ENCODE measurements at places on chromosomes 4 and X.

GRCh38 chr4:118177126-118177525 lies 142.8 kb downstream of the NDST3 start:
- H3K4me1 ChIP-seq, result peaks cover 25% of the 10 kb centered on the region
- H3K36me3 ChIP-seq, result no peaks in the 10 kb centered on the region
- no peaks in the 10 kb centered on the region for H3K27me3 ChIP-seq
- no peak overlapping the region for H3K4me3 ChIP-seq
- DNase-seq, result no peak
- no peak overlapping the region for H3K27ac ChIP-seq

GRCh38 chrX:40504801-40505605 lies 75.8 kb upstream of the ATP6AP2 start:
- H3K27me3 ChIP-seq, result no peaks in the 10 kb centered on the region
- DNase-seq, result no peak
- H3K27ac ChIP-seq, result no peak overlapping the region
- H3K36me3 ChIP-seq, result no peaks in the 10 kb centered on the region
- H3K4me1 ChIP-seq, result no peaks in the 10 kb centered on the region

DNA sequence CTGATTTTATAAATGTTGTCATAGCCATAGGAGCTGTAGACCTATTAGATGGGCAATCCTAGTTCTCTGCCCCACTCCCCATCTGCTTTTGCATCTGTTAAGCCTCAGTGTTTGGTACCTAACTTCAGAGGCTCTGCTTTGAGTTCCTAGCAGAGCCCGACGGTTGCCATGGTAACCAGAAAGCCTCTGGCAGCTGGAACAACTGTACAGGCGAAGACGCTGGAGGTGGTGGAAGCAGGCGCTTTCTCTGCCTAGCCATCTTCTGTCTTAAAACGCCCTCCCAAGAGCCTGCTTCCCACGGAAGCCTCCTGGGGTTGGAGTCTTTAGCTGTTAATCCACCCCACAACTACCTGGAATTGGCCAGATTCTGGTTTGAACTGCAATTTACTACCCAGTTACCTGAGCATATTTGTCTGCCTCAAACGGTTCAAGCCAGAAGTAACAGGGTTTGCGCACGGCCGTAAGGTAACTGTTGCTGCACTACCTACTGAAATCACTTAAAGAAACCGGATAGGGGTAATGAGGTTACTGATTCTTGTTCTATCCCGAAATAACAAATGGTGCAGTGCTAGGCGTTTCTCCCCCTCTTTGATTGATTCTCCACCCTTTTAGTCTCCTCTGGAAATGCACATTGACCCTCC lies 1.0 kb upstream of the GABRG1 start:
- H3K27me3 ChIP-seq, result no peaks in the 10 kb centered on the region
- no peak overlapping the region for H3K4me3 ChIP-seq
- DNase-seq, result no peak
- H3K27ac ChIP-seq, result no peak overlapping the region

GRCh38 chrX:46733226-46733625 lies 25.7 kb downstream of the SLC9A7 start:
- H3K27me3 ChIP-seq, result no peaks in the 10 kb centered on the region
- no peak for DNase-seq
- no peaks in the 10 kb centered on the region for H3K4me1 ChIP-seq
- no peaks in the 10 kb centered on the region for H3K36me3 ChIP-seq

- H3K27ac ChIP-seq, result no peak overlapping the region
- H3K36me3 ChIP-seq, result no peaks in the 10 kb centered on the region
- DNase-seq, result no peak
- H3K4me1 ChIP-seq, result no peaks in the 10 kb centered on the region
- H3K27me3 ChIP-seq, result no peaks in the 10 kb centered on the region
Measured at GRCh38 chr4:152708796-152709195, 29.0 kb upstream of the TMEM154 start.

- peak overlapping the region; percentile 24 for H3K27ac ChIP-seq
- peak; percentile 52 for DNase-seq
- H3K4me3 ChIP-seq, result peak overlapping the region; percentile 36
Measured at GRCh38 chr4:163544407-163545038, 50.0 kb downstream of the TMA16 start.

DNA sequence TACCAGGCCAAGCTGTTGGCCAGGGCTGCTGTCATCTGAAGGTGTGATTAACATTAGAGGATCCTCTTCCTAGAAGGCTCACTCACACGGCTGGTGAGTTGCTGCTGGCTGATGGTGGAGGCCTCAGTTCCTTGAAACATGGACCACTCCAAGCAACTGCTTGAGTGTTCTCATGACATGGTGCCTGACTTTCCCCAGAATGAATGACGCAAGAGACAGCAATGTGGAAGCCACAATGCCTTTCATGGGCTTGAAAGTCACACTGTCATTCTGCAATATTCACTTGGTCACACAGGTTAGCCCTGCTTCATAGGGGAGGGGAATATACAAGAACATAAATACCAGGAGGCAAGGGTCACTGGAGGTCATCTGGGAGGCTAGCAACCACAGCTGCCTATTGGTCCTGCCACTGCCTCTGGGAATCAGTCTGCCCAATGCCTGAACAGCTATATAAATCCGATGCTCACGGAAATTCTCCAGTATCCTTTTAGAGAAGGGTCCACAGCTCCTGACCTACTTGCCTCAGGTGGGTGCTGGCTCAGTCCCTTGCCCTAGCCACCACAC lies 97.1 kb upstream of the MAML3 start:
- H3K27ac ChIP-seq, result no peak overlapping the region
- H3K4me1 ChIP-seq, result peaks cover 8% of the 10 kb centered on the region
- H3K4me3 ChIP-seq, result no peak overlapping the region
- DNase-seq, result no peak
- H3K27me3 ChIP-seq, result no peaks in the 10 kb centered on the region
- H3K36me3 ChIP-seq, result no peaks in the 10 kb centered on the region

DNA sequence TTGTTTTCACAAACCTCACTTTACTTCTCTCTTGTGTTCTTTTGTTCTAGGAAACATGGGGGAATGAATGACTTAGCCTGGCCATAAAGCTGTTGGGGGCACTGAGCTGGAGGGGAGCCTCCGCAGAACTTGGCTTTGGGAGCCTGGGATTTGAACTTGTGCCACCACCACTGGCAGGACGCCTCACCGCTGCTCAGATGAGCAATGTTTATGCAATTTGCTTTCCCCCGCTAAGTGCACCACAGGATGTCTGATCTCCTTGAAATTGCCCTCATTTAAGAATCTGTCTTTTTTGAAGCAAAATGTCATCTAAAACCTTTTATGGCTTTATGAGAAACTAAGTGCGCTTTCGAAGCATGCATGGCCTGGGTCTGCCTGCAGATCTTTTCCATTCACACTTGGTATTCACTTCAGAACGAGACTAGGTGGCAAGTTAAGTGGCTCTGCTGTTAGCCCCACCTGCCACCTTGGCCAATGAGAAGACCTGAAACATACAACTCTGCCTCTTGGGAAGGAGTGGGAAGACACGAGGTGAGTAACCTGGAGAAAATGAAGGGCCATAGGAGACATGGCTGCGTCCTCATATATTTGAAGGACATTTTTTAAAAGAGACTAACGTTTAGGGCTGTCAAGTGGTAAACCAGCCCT lies 119.3 kb downstream of the LDB2 start:
- H3K27me3 ChIP-seq, result no peaks in the 10 kb centered on the region
- no peak for DNase-seq
- H3K27ac ChIP-seq, result no peak overlapping the region
- no peak overlapping the region for H3K4me3 ChIP-seq
- H3K4me1 ChIP-seq, result no peaks in the 10 kb centered on the region

DNA sequence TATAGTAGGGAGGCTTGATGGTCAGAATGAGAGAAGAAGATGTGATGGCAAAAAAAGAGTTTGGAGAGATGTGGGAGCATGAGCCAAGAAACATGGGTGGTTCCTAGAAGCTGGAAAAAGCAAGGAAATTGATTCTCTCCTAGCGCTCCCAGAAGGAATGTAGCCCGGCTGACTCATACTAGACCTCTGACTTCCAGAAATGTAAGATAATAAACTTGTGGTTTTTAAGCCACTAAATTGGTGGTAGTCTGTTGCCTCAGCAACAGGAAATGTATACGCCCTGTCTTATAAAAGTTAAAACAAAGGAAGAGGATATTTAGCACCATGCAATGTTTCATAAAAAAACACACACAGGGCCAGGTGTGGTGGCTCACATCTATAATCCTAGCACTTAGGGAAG lies 182.7 kb upstream of the PCDH7 start:
- no peak overlapping the region for H3K4me3 ChIP-seq
- H3K4me1 ChIP-seq, result no peaks in the 10 kb centered on the region
- no peak overlapping the region for H3K27ac ChIP-seq
- DNase-seq, result no peak
- H3K27me3 ChIP-seq, result no peaks in the 10 kb centered on the region
- H3K36me3 ChIP-seq, result no peaks in the 10 kb centered on the region

GRCh38 chr4:66465111-66465510 lies 794.8 kb upstream of the EPHA5 start:
- H3K27ac ChIP-seq, result no peak overlapping the region
- H3K4me3 ChIP-seq, result no peak overlapping the region
- H3K36me3 ChIP-seq, result no peaks in the 10 kb centered on the region
- no peaks in the 10 kb centered on the region for H3K4me1 ChIP-seq
- H3K27me3 ChIP-seq, result no peaks in the 10 kb centered on the region
- DNase-seq, result no peak

- no peak overlapping the region for H3K27ac ChIP-seq
- no peak overlapping the region for H3K4me3 ChIP-seq
- no peaks in the 10 kb centered on the region for H3K36me3 ChIP-seq
- no peaks in the 10 kb centered on the region for H3K4me1 ChIP-seq
- no peaks in the 10 kb centered on the region for H3K27me3 ChIP-seq
Measured at GRCh38 chr4:164734484-164734883, 19.4 kb upstream of the SMIM31 start.

All from T-cell (primary cell).